ENCODE measurements at places on chromosomes 3 and 15. TPM values are rescaled to one million over a fixed set of nuclear protein-coding genes. Genes with fewer than 3 reads are reported as not detected.

DNA sequence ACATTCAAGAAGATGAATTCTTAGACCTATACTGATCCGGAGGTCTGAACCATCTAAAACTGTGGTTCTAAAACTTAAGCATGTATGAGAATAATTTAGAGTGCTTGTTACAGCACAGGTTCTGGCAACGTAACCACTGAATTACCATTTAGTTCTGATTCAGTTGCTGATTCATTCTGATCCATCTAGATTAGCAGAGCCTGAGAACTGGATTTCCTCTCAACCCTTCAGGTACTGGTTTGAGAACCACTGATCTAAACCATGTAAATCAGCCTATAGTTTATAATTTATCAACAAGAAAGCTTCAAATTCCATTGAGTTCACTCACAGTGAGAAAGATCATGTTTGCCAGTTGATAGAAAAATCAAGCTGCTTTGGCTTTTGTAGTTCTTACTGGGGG, 1001.1 kb upstream of the EPHA6 start:
- DNase-seq, result no peak

- no peak for DNase-seq
These were observed 25.6 kb downstream of the LYSMD4 start for GRCh38 chr15:99707473-99708270.

GRCh38 chr3:197953325-197953724, 3.3 kb downstream of the RPL35A start:
- DNase-seq, result no peak

DNA sequence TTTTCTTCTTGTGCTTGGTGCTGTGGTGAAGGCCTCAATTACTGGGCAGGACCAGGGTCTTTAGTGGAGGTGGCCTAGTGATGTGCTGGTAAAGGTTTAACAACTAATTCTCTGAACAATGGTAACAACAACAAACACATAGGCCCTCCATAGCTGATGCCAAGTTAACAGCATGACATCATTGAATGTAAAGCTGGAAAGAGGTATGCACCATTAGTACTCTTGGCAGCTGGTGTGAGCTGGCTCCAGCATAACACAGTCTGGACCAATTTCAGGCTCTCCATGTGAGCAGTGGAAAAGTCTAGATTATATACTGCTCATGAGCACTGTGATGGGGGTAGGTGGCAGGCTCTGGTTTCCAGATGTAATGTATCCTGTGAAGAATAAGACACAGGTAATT, 61.8 kb downstream of the SLC7A14 start:
- DNase-seq, result peak; percentile 16

Gene SAMMSON
- polyA plus RNA-seq, result 0.28 TPM

Gene OXSM
- polyA plus RNA-seq, result 19.7 TPM

Gene GOLGA8S
- polyA plus RNA-seq, result 1.4 TPM

All from right lung (tissue), 10 donors.